T-helper 1 cell treated with Interleukin-12 subunit alpha and Interleukin-12 subunit beta and Interleukin-4 antibody, amounts not matched to agents 30 ng/mL and 1 ng/mL, for 36 hours (primary cell): ENCODE measurements at places on chromosomes 12 and 14. TPM values are rescaled to one million over a fixed set of nuclear protein-coding genes. Genes with fewer than 3 reads are reported as not detected.

CS gene
- 255 and 262 TPM in 2 replicates for total RNA-seq

RPGRIP1 gene
- total RNA-seq, result not detected in 2 replicates

ADAM21 gene
- not detected in 2 replicates for total RNA-seq

CCDC88C gene
- total RNA-seq, result 189 and 196 TPM in 2 replicates

EPYC gene
- total RNA-seq, result not detected in 2 replicates

LAG3 gene
- 52.2 TPM in 2 replicates for total RNA-seq

CLMN gene
- total RNA-seq, result 0.22 and 0.29 TPM in 2 replicates

RECQL gene
- 72.5 and 77.6 TPM in 2 replicates for total RNA-seq

IGF1 gene
- 0.46 and 0.59 TPM in 2 replicates for total RNA-seq

EML1 gene
- 0.32 and 0.88 TPM in 2 replicates for total RNA-seq

GYS2 gene
- total RNA-seq, result 0.24 TPM in 1 of 2 replicates, not detected in the other

ZC2HC1C gene
- total RNA-seq, result 0.98 and 1.3 TPM in 2 replicates

SYNDIG1L gene
- total RNA-seq, result not detected in 2 replicates

SLC35E3 gene
- total RNA-seq, result 8.5 and 8.9 TPM in 2 replicates

HSPA2 gene
- total RNA-seq, result 3.7 and 4.7 TPM in 2 replicates

CABP1 gene
- 0.29 and 0.32 TPM in 2 replicates for total RNA-seq

FOXM1 gene
- 85.0 and 90.6 TPM in 2 replicates for total RNA-seq

GPRC5D gene
- not detected in 2 replicates for total RNA-seq

AMIGO2 gene
- 4.7 and 6.4 TPM in 2 replicates for total RNA-seq

PPM1A gene
- total RNA-seq, result 49.4 and 50.6 TPM in 2 replicates

CLEC7A gene
- 0.73 and 0.83 TPM in 2 replicates for total RNA-seq

RNF212B gene
- not detected in 2 replicates for total RNA-seq

INHBC gene
- not detected in 2 replicates for total RNA-seq

OLR1 gene
- not detected in 2 replicates for total RNA-seq

SLC25A21 gene
- not detected in 2 replicates for total RNA-seq

PPP1R13B gene
- 10.6 and 13.1 TPM in 2 replicates for total RNA-seq

MIP gene
- total RNA-seq, result not detected in 2 replicates

MGP gene
- total RNA-seq, result 0.25 TPM in 1 of 2 replicates, not detected in the other
